Stimulated activated CD8-positive, alpha-beta memory T cell treated with anti-CD3 and anti-CD28 coated beads, Interleukin-4, amount 100 ng/mL, for 1 hour (primary cell): ENCODE measurements at places on chromosomes 12 and 14.

DNA sequence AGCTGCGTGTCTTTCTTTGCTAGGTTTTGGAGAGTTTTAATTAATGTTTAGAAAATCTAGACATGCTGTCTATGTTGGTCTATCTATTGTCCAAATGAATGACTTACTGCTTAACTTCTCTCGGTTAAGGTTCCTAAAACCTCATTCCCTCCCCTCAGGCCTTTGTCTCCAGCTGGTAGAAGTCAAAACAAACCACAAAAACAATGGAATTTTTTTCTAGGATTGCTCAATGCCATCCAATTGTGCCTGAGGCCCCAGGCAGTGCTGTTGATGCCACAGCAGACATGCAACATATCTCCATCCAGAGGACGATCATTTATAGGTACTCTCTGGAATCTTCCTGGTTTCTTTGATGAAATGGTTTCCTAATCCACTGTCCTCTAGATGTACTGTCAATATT is 448.2 kb upstream of the TBX3 start:
- no peak for DNase-seq

GRCh38 chr14:77849711-77850110 is 49.8 kb downstream of the ADCK1 start:
- no peak for DNase-seq

DNA sequence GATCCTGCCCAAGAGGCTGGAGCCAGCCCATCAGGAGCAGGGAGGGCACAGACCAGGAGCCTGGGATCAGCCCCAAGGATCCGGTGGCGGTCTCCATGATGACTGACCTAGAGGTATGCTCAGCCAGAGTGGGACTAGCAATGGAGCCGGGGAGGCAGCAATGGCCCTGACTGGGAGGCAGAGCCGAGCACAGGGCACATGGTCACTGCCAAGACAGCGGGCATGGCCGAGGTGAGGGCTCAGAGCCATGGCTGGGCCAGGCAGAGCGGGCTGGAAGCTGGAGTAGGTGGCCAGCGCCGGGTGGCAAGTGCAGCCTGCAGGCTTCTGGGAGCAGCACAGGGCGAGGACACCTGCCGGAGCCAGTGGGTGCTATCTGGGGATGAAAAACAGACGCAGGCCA is 259.3 kb downstream of the BCL11B start:
- no peak for DNase-seq

DNA sequence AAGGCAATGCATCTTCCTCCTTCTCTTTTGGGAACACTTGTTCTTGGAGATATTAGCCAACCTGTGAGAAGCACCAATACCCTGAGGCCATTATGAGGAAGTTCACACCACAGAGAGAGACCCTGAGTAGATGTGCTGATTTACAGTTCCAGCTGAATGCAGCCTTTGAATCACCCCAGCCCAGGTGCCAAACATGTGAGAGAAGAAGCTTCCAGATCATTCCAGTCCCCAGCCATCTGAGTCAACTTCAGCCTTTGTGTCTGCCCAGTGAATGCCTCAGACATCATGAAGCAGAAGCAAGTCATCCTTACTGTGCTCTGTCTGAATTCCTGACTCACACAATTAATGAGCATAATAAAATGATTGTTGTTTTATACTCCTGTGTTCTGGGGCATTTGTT is 25.1 kb downstream of the C12orf42 start:
- no peak for DNase-seq

GRCh38 chr12:109725321-109726105 is 11.9 kb downstream of the FAM222A start:
- no peak for DNase-seq

- peak; percentile 44 for DNase-seq
These were observed 920 bp downstream of the CDK17 start for GRCh38 chr12:96399120-96399918.

- DNase-seq, result no peak
These were observed 2.4 kb upstream of the AEBP2 start for GRCh38 chr12:19436931-19437330.

DNA sequence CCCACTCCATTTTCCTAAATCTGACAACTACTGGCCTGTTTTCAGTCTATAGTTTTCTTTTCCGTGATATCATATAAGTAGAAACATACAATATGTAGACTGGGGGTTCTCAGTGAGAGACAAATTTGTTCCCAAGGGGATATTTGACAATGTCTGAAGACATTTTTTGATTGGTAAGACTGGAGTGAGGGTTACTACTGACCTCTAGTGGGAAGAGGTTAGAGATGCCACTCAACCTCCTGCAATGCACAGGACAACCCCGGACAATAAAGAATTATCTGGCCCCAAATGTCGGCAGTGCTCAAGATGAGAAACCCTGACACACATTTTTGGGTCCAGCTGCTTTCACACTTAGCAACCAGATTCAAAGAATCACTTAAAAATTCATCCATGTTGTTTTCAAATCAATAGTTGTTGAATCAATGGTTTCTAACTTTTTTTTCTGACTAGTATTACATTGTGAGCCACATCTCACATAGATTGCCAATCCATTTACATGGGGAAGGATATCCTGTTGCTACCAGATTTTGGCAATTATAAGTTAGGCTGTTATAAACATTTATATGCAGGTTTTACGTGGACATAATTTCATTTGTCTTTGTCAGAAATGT is 307.1 kb downstream of the RPL10L start:
- no peak for DNase-seq

GRCh38 chr12:1185460-1186182 is 194.6 kb downstream of the ERC1 start:
- no peak for DNase-seq

DNA sequence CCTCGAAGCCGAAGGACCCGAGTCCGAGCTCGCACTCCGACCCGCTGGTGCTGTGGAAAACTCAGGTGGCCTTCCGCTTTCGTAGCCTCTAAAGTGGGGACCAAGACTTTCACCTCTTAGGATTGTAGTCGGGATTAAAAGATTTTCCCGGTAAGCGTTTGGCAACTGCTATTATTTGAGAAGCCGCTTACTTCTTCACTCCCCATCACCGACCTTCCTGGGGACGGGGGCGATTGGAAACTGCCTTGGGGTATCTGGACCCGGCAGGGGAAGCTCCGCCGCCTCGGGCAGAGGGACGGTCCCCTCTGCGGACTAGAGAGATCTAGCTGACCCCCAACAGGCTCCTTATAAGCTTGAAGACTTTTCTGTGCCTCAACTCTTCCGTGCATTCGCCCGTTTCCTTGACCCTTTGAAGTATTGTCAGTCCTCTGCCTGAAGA is 659 bp downstream of the TRAFD1 start:
- no peak for DNase-seq

- no peak for DNase-seq
These were observed 41.1 kb downstream of the ERH start for GRCh38 chr14:69356903-69357543.

DNA sequence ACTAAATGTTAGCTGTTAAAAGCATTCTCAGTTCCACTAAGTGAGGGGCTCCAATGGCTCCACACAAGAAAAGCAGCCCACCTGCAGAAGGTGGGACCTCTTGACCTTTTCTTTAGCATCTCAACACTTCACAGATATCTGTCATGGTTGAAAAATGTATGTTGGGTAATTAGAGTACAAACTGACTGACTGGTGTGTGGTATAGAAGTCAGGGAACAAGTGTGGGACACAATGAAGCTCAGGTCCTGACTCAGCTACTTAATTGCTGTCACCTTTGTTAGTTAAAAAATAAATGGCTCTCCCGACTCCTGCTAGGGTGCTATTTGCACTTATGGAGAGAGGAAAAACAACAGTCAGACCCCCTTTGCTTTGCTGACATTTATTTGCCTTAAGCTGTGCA is 299.0 kb downstream of the TTC6 start:
- DNase-seq, result no peak

DNA sequence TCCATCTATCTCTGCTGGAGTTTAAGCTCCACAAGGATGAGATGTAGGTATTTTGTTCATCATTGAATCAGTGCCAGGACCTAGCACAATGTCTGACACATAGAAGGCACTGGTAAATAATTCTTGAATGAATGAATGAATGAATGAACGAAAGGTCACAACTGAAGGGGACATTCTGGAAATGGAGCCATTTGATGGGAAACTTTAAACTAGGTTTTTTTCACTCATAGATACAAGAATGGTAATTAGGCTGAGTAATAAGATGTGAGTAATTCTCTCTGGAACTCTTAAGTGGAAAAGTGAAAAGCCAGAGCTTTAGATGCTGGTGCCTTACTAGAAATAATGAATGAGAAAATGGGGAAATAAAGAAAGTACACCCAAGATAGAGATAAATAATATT is 44.3 kb downstream of the SCN8A start:
- DNase-seq, result no peak

- no peak for DNase-seq
These were observed 21.8 kb upstream of the EIF2B2 start for GRCh38 chr14:74980731-74981461.

DNA sequence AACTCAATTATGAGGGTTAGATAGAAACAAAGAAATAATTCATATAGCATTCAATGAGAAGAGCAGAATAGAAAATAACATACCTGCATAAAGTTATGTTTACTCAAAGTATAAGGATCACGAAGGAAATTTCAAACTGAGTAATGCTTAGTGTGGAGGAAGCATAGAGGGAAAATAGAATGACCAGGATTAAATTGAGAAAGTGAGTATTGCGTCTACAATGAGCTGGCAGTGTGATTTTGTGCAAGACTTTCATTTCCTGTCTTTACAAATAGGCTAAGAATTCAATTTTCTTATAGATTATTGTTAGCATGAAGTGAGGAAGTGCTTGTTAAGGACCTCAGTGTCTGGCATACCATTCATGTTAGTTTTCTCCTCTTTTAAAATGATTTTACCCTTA is 12.0 kb downstream of the ADGRD1 start:
- no peak for DNase-seq

DNA sequence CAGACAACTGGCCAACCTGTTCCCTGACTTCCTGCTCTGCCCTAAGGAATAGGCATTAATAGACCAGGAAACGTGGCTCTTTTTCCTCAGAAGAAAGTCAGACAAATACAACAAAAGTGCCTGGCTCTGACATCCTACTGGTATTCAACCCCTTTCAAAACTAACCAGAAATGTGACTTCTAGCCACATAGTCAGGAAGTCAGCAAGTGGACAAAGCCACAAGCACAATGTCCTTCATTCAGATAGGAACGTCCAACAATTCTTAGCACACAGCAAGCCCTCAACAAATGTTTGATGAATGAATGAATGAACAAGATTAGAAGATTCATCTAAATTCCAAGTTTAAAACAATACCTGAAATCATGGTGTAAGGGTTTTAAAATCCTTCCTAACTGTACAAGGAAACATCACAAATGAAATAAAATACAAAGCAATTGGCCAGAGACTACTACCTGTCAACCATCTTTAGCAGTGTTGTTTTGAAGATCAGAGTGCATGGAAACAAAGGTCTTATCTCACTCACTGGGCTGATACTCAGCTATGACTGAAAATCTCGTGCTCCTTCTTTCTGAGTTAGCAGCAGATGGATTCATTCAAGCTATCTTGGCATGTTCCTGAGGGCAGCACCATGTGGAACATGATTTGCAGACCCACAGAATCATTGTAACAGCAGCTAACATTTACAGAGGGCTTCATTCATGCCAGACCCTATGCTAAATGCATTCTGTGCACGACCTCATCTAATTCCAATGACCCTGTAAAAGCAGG is 16.5 kb downstream of the APPL2 start:
- DNase-seq, result no peak

GRCh38 chr14:104266631-104267575 is 128.5 kb downstream of the KIF26A start:
- no peak for DNase-seq

DNA sequence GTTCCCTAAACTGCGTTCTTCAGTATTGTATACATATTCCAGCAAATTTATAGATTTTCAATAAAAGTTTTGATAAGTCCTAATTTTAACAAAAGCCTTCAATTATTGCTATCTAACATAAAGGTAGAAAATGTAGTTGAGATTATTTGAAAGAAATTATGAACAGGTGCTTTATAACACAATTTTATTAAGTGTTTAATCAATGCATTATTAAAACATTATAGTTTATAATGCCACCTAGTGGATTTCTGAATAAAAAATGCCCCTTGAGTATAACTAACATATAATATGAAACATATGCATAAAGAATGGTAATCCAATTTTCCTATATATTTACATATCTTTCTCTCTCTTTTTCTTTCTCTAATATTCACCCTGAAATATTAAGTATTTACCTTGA is 515.3 kb downstream of the SLC6A15 start:
- no peak for DNase-seq

DNA sequence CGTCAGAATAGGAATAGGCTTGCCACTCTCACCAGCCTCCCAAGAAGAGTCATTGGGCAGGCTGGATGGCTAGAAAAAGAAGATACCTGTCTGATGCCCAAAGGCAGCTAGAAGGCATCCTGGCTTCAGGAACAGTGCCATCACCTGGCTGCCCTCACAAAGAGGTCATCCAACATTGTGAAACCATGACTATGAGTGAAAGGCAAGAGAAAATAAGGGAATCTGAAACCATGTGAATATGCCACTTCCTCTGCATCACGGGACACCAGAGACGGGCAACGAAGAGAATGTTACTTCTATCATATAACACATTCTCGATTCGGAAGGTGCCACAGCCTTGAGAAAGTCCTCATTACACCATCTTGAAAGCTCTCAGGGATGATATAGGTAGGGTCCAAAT is 182.0 kb downstream of the DAD1 start:
- DNase-seq, result no peak

- DNase-seq, result no peak
These were observed 118.7 kb upstream of the TSPAN8 start for GRCh38 chr12:71276541-71276940.

DNA sequence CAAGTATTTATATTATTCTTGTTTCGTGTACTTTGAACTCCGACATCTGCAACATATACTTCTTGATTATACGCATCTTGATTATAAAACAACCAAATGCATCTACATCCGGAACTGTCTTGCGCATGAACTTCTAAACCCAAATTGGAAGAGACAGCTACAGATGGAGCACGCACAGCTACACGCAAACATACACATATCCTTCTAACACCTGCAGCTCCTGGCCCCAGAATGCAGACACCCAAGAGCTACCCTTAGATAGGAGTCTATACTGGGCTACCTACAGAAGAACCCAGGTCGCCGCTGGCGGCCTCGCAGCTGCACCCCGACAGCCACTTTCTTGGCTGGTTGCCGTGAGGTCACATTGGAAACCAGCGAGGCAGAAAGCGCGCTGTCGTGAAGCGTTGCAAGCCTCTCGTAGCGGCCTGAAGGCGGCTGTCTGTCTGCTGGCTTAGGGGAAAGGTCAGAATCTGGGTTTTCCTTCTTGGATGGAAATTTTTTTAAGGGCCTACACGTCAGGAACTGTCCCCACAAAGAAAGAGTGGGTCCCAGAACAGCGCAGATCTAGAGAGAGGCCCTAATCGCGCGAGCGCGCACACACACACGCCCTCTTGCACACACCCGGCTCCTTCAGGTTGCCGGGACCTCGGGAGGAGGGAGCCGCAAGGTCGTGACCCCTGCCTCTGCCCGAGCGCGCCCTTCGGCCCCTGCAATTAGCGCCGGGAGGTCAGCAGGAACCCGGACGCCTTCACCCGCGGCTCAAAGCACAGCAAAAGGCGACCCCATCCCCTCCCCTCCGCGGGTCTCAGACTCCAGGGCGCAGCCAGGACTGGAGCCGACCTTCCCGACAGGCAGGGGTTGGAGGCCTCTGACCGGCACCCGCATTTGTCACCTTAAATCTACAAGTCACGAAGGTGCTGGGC is 17.0 kb downstream of the TBX3 start:
- no peak for DNase-seq
